Stimulated activated CD4-positive, alpha-beta T cell treated with anti-CD3 and anti-CD28 coated beads, TNF-alpha, amount 100 ng/mL, for 48 hours (primary cell): ENCODE measurements at places on chromosomes 11 and 22.

DNA sequence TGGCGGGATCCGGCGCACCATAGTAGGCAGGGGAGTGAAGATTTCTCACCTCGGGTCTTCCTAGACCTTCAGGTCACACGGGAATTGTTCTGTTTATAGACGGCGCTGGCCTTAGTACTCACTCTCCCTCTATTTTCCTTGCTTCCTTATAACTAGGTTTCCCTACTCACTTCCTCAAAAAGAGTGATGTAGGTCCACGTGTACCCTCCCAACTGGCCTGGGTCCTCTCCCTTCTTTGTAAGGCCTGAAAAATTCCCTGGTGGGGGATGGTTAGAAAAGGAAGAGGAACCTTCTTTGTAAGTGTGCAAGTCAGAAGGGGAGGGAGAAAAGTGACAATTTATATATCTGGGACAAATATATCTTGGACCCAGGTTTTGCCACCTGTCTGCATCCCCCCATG is 2.9 kb upstream of the TMEM9B start:
- DNase-seq: no peak

DNA sequence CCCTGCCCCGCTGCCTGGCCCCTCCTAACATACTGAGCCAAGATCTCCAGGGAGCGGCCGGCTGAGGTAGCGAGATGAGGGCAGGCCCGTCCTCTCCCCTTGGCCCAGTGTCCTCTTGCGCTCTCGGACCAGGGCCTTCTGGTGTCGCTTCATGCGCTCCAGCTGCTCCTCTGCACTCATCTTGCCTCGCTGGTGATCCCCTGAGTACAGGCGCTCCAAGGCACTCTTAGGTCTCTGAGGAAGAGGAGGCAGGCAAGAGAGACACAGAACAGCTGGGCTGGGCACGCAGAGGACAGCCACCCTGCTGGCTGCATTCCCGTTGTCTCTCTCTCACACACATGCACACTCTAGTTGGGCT is 50.6 kb downstream of the C11orf58 start:
- DNase-seq: no peak

GRCh38 chr11:80841675-80842074 is 1400.8 kb upstream of the TENM4 start:
- no peak for DNase-seq

DNA sequence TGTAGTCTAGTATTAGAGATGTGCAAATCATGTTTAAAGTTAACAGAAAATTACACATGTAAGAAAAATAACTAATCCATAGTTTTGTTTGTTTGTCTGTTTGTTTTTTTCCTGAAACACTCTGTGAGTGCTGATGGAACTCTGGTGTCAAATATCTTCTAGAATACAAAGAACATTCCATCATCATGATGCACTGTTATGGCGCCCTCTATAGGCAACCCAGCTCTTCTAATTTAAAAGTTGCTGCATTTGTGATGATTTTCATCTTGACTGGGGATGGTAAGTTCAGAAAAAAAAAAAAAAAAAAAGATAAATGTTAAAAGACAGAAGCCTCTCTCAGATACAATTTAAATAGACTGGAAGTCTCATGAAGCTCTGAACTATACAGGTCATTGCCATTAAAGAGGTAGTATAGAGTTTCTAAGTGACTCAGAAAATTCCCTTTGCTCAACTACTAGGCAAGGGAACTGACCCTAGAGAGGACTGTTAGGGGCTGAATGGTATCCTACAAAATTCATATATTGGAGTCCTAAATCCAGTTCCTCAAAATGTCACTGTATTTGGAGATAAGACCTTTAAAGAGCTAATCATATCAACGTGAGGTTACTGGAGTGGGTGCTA is 597.2 kb upstream of the ANO3 start:
- no peak for DNase-seq

- DNase-seq: no peak
Measured at GRCh38 chr11:128624269-128625175, 37.2 kb upstream of the ETS1 start.

DNA sequence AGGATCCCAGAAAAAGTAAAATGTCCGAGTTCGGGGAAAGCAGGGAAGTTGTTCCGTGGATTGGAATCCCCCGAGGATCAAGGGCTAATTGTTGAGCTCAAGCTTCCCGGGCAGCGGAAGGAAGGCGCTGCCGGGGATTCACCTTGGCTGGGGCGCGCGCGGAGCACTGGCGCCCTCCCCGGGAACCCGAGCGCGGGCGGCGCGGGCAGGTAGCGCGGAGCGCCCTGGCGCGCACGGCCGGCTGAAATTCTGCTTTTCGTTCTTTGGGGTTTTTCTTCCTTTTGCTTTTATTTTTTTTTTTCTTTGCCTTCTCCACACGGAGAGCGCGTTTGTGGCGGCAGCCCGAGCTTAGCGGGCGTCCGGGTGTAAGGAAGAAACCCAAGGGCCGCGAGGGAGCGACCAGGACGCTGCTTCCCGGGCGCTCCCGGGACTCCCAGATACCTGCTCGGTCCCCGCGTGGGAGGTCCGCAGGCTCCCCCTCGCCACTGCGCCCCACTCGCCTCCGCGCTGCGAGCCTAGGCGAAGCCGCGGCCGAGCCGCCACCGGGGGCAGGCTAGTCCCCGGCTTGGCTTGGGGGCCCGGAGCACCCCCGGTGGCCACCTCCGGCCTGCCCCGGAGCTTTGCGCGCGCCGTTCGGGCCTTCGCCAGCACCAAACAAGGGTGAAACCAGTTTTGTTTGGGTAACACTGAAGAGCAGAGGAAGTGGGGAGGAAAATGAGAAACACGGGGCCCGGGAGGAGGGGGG is 4.8 kb upstream of the IGF2 start:
- DNase-seq: no peak

DNA sequence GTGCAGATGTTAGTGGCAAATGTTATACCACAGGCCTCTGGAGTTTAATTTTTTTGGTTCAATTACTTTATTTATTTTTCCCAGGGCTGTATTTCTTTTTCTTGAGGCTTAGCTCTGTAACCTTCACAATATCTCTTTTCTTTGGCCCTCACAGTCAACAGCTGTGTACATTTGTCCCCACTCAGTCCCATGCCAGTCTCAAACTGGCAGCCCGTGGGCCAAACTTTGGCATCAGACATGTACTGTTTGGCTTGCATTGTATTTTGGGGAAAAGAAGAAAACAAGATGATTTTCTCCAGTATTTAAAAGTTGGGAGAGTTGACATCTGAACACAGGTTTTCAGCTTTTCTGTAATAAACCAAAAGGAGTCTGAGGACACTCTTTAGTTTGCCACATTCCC is 87.1 kb downstream of the PRR5L start:
- no peak for DNase-seq

- DNase-seq: no peak
Measured at GRCh38 chr11:115222218-115222862, 281.9 kb downstream of the CADM1 start.

DNA sequence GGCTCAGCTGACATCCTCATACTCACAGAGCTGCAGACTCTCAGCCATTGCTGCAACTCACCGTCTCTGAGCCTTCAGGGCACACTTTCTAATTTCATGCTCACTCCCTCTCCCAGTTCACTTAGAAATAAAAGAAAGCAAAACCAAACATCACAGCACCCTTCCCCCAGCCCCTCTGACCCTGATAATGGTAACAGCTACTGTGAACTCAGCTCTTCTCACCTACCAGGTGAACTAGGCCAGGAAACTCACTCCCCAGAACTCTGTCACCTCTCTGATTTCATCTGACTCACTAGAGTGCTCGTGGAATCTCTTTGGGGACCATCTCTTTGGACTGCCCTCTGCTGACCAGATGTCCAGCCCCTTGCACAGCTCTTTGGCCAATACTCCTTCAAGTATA is 14.5 kb upstream of the PARVA start:
- DNase-seq: no peak

DNA sequence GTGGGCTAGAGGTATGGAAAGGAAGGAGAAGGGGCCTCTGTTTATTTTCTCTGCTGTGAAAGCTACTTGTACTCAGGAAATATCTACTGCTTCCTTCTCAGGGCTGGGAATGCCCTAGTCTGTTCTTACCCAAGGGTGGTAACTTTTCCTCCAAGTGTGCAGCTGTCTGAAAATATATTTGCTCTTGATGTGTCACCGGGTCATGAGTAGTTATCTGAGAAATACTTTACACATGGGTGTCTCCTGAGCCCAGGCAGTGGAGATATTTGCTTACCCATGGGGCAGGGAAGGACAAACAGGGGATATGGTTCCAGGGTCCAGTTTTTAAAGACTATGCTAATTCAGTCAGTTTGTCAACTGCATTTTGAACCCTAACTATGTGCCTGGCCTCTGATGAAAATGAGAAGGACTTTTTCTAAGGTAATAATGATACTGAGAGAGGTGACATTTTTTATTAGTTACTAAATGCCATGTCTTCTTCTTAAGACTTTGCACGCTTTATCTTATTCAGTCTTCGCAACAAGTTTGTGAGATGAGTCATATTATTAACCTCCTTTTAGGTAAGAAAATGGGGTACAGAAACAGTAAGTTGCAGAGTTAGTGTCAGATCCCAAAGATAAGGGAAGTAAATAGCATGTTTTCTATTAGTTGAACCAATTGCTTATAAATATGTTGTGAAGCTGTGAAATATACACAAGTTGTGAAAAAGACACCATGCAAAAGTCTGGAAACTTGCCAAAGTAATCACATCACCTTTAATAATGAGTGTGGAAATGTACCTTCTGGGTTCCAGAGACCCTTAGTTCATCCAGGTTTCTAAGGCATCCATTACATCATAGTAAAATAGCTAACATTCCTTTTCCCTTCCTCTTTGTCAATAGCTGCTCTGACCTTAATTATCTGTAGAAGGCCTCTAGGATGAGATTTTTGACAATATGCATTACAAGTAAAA is 22.9 kb downstream of the SYTL2 start:
- no peak for DNase-seq

DNA sequence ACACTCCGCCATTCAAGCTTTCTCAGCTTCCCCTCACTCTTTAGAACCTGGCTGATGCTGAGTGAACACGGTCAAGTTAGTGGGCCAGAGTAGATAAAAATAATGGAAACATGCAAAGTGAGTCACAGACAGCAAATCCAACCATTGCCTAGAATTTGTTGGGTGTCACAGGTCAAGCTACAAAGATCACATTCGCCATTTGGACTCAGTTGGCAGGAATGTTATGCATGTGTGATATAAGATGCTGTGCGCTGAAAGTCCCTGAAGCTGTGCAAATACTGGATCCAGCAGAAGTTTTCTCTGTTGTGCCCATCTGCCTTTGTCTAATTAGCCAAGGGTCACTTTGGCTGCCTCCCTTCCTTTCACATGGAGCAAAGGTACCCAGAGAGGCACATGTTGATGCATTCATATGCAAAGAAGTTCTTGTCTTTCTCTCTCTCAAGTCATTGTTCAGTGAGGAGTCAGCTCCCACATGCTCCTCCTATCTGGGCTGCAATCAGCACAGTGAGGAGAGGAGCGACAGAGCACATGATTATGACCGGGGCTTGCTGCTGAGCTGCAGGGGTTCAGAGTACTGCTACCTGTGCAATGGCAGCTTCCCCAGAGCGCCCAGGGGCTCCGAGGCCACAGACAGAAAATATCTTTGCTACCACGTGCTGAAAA is 39.7 kb downstream of the FLI1 start:
- DNase-seq: no peak

DNA sequence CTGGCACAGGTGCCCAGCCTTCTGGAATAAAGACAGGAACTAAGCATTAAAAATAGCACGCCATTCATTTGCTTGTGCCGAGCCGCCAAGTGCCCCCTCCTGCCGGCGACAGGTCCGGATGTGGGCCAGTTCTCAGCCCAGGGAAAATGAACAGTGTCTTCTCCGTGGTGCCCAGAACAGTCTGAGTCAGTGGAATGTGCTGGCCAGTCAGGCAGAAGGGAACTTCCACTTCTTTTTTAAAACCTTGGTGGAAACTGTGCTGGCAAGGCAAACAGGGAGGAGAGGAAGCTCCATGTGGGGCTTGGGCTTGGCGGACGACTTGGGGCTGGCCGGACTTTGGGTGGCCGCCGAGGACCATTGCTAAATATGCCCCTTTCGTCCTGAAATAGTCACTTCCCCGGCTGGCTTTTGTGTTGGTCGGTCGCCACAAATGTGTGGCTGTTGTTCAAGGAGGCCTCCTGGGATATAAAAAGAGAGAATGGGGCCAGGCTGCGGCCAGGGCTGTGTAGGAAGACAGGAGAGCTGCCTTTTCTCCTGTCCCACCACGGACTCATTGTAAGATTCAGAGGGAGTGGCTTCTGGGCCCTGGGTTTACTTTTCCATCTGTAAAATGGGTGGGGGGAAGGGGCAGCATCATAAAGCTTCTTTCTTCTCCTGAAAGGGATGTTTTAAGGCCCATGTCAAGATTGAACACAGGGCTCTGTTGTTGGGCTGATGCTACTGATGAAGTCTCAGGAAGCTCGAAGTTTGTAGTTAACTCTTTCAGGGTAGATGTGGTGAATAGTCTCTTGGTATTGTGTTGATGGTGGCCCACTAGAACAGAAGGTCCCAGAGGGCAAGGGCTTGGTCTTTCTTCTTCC is 101.0 kb downstream of the PTPRJ start:
- no peak for DNase-seq

DNA sequence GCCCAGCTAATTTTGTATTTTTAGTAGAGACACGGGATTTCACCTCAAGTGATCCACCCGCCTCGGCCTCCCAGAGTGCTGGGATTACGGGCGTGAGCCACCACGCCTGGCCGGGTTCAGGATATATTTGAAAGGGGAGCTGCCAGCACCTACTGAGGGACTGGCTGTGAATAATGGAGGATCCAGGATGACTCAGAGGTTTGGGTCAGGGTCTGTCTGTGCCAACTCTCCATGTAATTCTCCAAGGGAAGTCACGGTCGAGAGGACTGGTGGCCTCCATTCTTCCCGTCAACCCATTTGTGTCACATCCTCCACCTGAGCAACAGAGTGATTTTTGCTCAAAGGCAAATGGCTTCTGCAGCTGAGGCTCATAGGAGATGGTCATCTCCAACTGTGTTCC is 3.6 kb upstream of the ARRB1 start:
- DNase-seq: no peak

DNA sequence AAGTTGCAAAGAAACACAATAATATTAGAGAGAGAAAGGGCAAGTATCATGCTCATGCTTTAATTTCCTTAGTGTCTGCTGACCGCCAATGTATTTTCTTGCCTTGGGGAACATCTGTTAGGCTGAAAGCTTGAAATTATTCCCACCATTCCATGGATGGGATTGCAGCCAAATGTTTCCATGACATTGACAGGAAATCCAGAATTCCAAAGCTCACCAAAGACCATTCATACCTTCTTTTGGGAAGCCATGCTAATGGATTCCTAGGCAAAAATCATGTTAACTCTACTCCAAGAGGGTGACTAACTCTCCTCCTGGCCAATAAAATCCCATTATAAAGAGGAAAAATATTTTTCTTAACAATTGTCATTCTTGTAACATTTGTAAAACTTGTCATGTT is 661.4 kb upstream of the FAT3 start:
- DNase-seq: no peak

GRCh38 chr11:132005887-132006286 is 635.5 kb downstream of the NTM start:
- no peak for DNase-seq

GRCh38 chr22:19992921-19993355 is 23.7 kb downstream of the ARVCF start:
- DNase-seq: no peak

- DNase-seq: no peak
Measured at GRCh38 chr22:22103078-22103875, 120.7 kb upstream of the TOP3B start.
